KBM-7 (cell line): ENCODE measurements at places on chromosomes 1 and 21.

DNA sequence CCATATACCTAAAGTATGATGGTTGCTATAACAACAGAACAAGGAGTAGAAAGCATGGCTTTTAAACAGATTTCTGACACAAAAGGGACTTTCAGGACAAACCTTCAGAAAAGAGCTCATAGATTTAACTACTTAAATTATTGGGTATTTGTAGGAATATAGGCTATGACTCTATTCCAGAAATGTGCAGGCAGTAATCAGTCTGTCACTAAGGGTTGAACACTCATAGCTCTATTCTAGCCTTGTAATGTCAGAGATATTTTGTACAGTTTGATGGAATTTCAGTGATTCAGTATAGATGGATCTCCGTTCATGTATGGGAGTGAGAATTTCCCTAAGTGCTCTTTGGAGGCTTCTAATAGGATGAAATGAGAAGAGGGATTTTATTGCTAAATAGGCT lies 82.8 kb downstream of the EXTL2 start:
- no peak for DNase-seq

DNA sequence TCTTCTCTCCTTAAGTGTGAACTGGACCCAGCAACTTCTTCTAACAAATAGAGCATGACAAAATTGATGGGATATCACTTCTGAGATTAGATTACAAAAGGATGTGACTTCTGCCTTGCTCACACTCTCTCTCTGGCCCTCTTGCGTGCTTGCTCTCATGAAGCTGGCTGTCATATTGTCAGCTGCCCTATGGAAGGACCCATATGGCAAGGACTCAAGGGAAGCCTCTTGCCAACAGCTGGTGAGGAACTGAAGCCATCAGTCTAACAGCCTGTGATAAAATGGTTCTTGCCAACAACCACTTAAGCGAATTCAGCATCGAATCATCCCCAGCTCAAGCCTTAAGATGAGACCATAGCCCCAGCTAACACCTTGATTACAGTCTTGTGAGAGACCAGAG lies 4.8 kb upstream of the TLR5 start:
- DNase-seq, result no peak

DNA sequence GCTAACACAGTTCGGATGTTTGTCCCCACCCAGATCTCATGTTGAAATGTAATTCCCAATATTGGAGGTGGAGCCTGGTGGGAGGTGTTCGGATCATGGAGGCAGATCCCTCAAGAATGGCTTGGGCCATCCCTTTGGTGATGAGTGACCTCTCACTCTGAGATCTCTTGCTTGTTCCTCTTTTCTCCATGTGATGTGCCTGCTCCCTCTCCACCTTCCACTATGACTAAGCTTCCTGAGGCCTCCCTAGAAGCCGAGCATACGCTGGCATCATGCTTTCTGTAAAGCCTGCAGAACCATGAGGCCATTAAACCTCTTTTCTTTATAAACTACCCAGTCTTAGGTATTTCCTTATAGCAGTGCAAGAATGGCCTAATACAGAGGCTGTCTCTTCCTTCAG lies 8.1 kb upstream of the PLA2G5 start:
- peak; percentile 20 for DNase-seq

DNA sequence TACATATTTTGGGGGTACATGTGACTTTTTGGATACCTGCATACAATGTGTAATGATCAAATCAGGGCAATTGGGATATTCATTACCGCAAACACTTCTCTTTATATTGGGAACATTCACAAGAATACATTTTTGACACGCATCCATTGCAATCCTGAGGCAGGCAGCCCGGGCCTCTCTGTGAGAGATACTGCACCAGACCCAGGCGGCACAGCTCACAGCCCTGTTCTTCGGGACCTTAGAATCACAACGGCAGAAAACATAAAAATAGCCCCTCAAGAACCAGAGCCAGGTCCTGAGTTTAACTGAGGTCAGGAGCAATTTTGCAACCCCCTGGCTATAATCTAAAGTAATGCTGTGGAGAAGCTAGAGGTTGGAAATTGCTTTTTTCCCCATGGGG lies 90.8 kb upstream of the PGBD5 start:
- DNase-seq, result no peak

DNA sequence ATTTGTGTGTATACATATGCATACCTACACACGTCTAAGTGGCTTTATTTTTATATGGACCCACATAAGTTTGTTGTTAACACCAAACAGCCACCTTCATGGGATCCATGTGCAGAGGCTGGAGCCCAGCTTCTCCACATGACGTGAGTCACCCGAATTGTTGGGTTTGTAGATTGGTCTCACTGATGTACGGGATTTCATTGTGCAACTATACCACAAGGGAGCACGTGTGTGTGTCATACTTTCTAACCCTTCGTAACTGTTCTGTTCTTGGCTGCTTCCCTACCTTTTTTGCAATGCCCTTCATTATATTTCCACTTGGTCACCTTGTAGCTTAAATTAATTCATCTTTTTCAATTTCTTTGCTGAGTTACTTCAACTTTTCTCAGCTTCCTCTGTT lies 21.0 kb downstream of the SPRTN start:
- DNase-seq, result no peak

DNA sequence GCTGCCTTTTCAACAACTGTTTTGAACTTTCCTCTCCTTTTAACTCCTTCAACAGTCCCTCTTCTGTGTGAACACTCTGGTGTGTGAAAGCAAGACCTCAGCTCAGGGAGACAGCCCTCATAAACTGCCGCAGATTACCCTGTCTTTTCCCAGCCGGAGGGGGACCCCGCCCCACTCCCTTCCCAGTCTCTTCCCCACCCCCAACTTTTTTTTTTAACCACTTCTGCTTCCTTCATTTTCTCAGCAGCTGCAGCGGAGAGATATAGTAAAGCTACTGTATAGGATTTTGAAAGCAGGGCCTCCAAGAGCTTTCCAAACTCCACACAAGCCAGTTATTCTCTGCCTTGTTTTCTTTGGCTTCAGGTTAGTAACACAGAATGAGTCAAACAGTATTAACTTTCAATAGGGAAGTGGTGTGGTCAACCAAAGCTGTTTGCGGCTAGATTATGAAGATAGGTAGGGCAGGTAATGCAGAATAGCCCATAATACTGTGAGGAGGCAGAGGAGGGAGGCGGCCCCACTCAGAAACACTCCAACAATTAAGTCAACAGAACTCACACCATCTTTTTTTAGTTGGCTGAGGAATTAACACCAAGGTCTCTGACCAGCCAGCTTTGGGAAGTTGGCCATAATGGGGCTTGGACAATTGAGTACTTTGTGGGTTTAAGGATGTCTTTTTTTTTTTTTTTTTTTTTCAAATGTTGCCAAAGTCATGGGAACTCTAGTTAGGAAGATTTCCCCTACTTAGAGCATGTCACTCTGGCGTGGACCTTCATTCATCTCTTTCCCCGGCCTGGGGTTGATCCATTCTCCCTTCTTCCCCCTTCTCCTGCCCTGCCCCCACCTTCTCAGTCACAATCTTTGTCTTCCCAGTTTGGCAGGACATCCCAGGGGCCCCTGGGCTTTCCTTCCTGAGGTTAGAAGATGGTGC lies 177.0 kb downstream of the CLIC6 start:
- peak; percentile 47 for DNase-seq

GRCh38 chr1:206429421-206429820 lies 40.9 kb upstream of the IKBKE start:
- DNase-seq, result no peak

DNA sequence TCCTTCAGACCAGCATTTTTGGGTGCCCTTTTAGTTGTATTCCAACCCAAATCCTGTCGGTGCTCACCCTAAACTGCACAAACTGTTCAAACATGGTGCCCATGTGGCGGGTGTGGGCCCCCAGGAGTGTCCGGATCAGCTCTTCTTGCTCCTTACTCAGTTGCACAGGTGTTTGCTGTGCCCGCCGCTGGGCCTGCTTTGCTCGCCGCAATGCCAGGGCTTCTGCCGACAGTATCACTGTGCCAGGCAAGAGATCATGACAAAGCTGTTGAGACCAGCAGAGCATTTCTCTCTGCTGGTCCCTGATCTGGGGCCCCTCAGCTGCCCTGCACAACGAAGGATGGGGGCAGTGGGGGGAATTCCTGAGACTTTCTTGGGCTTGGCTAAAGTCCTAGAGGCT lies 4.9 kb downstream of the NR1I3 start:
- DNase-seq, result no peak

DNA sequence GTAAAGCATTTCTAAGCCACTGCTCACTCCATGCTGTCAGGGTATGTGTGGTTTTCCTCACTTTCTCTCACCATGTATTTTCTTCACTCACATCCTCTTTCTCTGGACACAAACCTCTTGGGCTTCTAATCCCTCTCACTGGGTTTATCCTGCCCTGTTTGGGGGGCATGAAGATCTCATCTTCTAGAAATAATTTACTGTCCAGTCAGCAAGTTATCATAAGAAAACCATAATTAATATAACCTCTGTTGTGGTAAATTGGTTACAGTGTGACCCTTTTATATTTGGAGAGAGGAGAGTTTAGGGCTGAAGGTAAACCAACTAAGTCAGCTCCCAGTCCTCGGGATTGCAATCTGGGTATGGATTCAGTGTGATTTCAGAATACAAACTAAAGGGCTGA lies 213.8 kb upstream of the PROX1 start:
- DNase-seq, result no peak

GRCh38 chr1:25537153-25537831 lies 6.1 kb upstream of the LDLRAP1 start:
- no peak for DNase-seq

DNA sequence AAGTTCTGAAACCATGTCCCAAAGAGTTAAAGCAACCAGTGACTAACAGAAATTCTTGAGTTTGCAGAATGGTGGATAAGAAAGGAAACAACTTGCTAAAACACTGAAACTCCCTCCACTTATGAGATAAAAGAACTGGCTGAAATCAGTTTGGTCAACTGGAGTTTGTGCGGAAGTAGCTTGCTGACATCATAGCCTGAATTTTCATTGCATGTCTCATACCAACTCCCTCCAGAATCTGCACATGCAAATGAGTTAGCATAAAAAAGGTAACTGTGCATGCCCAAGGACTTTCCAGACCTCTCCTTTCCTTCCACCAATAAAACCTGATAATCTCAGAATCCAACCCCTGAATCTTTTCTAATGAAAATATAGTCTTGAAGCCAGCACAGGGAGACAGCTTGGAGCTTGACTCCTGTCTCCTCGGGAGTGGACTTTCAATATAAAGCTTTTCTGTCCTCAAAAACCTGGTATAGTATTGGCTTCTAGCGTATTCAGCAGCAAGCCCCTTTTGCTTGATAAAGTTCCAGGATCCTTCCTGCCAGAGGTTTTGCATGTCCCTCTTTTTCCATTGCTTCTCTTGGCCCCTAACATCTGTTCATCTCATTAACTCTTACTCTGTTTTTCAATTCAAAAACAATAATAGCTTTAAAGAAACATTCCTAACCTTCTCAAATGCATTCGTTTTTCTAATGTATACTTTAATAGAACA lies 785.8 kb upstream of the ADGRL4 start:
- DNase-seq, result no peak

DNA sequence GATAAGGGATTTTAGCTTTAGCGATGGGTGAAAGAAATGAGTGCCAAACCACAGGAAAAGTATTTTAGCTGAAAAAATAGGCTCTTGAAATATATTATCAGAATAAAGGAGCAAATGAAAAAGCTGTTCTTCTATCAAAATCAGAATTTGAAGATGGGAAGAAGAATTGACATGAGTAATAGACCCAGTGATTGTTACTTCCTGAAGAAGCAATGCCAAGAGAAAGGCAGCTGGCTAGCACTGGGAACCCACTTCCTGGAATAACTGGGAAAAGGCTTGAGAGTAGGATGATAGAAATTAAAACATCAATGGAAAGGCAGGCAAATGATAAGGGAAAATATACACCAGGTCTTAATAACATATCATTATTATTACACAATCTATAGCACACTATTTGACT lies 29.9 kb upstream of the LYPLAL1 start:
- DNase-seq, result no peak

- no peak for DNase-seq
Observed at GRCh38 chr1:56133522-56134472, 445.6 kb downstream of the PLPP3 start.

GRCh38 chr1:180521474-180522212 lies 19.3 kb upstream of the ACBD6 start:
- DNase-seq, result no peak

DNA sequence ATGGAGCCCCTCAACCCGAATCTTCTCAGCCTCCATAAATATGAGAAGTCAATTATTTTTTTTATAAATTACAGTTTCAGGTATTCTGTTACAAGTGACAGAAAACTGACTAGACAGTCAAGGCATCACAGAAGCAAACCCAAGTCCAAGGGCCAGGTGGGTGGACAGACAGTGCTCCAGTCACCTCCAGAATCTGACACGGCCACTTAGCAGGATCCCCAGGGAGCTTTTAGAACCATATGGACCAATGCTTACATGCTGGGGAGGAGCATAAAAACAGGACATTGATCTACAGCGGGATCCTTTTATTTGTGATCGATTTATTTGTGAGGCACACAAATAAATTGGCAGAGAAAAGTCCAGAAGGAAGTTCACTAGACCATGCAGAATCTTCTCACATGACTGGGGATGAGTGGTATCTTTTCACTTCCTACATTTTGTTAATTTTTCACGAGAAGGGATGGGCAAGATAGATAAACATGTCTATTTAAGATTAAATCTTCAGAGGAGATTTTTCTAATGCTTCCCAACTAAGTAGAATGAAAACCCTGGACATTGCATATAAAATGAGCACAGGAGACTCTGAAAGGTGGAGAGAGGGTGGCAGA lies 15.0 kb downstream of the ZNF496 start:
- no peak for DNase-seq

GRCh38 chr21:38850277-38850951 lies 44.7 kb downstream of the ETS2 start:
- no peak for DNase-seq
